ENCODE measurements at places on chromosomes 5 and 9. TPM values are rescaled to one million over a fixed set of nuclear protein-coding genes. Genes with fewer than 3 reads are reported as not detected.

GRCh38 chr5:127492854-127493738 lies 24.3 kb upstream of the PRRC1 start:
- no peaks in the 10 kb centered on the region for H3K27me3 ChIP-seq
- no peaks in the 10 kb centered on the region for H3K4me1 ChIP-seq
- no peak overlapping the region for H3K4me3 ChIP-seq
- peak overlapping the region; percentile 56 for H3K27ac ChIP-seq

DNA sequence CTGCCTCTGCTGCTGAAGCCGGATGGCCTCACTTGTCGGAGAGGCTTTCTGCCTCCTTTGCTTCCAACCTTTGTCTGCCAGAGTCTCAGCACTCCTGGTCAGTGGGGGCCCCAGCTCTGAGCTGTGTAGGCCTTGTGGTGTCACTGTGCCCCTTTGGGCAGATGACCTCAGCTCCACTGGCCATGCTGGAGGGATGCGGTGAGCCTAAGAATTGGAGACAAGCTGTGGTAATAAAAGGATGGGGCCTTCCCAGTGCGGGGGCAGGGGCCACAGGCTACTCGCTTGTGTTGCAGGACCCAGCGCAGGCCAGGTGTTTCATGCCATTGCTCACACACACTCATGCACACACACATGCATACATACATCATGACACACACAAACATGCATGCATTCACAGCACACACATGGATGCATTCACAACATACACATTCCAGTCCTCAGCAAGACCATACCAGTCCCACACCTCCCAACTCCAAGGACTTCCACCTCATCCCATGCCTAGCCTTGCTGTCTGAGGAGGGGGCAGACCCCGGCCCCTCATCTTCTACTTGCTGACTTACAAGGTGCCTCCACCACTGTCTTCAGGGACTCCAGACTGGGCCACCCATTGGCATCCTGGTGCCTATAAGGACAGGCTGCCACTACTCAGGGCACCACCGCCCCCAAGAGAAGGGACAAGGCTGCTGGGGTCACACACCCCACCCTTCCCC lies 237.7 kb downstream of the SYK start:
- no peaks in the 10 kb centered on the region for H3K27me3 ChIP-seq
- no peak overlapping the region for H3K27ac ChIP-seq
- no peak overlapping the region for H3K4me3 ChIP-seq
- no peaks in the 10 kb centered on the region for H3K36me3 ChIP-seq
- peaks cover 7% of the 10 kb centered on the region for H3K4me1 ChIP-seq
- no peak for DNase-seq

- no peak overlapping the region for H3K27ac ChIP-seq
- H3K4me3 ChIP-seq: no peak overlapping the region
- H3K27me3 ChIP-seq: no peaks in the 10 kb centered on the region
- no peak for DNase-seq
Observed at GRCh38 chr9:33719581-33720374, 75.6 kb upstream of the PRSS3 start.

GLRA1 gene
- not detected for total RNA-seq
